ENCODE measurements at places on chromosomes 1 and 21.

GRCh38 chr1:39569034-39569433, 7.6 kb downstream of the PABPC4 start:
- DNase-seq = no peak

GRCh38 chr1:19356266-19356665, 44.1 kb downstream of the SLC66A1 start:
- DNase-seq = no peak

- no peak for DNase-seq
These were observed 30.4 kb upstream of the DISP3 start for GRCh38 chr1:11448373-11449099.

GRCh38 chr1:43334453-43335205, 3.0 kb upstream of the MPL start:
- DNase-seq = no peak

DNA sequence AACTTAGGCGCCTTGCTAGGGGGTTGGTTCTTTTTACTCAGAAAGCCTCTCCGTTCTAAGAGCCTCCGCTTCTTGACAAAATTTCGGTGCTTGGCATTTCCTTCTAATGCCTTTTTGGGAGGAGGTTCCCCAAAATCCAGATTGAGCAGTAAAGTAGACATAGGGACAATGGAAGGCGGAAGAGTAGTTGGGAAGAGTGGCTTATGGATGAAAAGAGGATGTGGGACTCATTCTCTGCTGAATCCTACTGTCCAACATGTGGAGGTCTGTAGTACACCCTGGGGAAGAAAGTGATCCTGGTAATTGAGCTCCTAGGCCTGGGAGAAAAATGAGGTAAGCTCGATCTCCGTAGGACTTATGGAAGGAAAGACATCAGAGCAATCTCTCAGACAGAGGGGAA, 777 bp upstream of the METTL25B start:
- DNase-seq = no peak

GRCh38 chr1:115303364-115303763, 34.7 kb downstream of the NGF start:
- DNase-seq = no peak

- no peak for DNase-seq
These were observed 6.8 kb downstream of the SSU72 start for GRCh38 chr1:1567891-1568291.

DNA sequence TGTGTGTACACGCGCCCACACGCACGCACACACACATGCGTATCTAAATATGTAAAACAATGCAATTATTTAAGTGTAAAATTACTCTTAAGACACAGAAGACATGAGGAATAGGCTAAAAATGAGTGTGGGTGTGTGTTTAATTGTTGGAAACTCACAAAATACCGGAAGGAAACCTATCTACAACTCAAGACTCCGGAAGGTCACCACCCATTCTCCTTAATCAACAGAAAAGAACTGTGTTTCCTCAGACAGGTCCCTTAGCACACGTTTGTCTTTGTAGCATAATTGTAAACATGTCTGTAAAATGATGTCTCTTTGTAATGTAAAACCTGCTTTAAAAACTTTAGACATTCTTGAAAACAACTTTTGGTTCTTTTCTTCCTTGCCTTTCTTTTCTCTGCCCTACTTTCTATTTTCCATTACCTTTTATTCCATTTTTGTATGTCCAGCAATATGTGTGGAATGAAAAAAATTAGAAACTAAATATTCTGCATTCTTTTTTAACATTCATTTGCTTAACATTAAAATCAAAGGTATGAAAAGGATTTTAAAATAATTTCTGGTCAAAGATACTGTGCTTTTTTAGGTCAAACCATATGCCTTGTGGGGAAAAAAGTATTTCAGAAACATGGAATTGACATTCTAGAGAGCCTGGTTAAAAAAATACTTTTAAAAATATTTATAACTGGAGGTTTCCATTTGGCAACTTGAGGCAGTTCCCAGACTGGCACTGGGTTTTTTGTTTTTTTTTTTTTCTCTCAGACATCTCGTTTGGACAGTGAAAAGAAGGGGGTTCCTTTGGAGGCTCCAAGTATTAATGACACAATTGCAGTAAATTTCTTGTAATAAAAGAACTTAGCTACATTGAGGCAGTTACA, 46.2 kb downstream of the ATP5PF start:
- DNase-seq = no peak
